ENCODE measurements at places on chromosomes 3 and 15. TPM values are rescaled to one million over a fixed set of nuclear protein-coding genes. Genes with fewer than 3 reads are reported as not detected.
A peak's percentile ranks its signal among the peaks of the same experiment; 100 is the strongest.

- no peak for DNase-seq
Measured at GRCh38 chr3:122405015-122405414, 10.8 kb downstream of the WDR5B start.

DNA sequence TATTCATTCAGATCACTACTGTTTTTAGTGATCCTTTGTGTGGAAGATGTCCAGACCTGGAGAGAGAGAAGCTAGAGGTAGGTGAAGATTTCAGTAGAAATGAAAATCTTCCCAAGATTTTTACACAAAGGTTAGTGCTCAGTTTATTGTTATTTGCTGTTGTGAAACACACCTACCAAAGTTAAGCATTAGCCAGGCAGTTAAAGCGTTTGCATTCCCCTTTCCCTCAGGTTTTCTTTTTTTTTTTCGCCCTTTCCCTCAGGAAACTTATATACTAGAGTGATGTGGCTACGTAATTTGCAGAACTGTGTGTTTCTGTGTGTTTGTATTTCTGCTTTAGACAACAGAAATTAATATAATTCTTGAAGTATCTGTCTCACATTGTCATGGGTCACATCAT, 34.5 kb downstream of the USP3 start:
- DNase-seq: no peak

DNA sequence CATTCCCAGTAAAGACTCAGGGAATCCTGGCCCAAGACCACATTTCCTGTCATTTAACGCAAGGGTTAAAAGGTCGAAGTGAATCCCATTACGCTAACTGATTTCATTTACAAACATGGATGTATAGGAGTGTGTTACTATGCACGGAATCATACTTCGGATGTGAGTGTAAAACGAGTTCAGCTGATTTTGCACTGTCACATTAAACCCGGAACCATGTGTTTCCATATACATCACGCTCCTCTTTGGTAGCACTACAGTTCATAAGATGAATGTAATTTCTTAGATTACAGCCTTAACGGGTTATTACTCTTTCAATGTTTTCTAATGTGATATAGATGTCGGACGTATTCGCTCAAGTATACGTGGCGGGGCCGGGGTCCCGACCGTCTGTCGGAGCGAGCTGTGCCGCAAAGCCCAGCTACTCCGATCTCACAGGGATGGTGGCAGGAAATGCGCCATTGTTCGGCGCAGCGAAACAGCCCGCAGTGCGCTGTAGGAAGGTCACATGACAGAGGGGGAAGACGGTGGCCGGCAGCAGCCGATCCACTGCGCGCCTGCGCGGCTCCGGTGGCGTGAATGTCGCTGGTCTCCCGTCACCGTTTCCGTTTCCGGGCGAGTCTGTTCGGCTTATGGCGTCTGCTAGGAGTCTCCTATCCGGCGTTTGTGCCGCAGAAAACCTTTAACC, 97.3 kb downstream of the NPAP1 start:
- peak; percentile 9 for DNase-seq

DZIP3 gene
- 1.1 TPM for polyA plus RNA-seq

DNA sequence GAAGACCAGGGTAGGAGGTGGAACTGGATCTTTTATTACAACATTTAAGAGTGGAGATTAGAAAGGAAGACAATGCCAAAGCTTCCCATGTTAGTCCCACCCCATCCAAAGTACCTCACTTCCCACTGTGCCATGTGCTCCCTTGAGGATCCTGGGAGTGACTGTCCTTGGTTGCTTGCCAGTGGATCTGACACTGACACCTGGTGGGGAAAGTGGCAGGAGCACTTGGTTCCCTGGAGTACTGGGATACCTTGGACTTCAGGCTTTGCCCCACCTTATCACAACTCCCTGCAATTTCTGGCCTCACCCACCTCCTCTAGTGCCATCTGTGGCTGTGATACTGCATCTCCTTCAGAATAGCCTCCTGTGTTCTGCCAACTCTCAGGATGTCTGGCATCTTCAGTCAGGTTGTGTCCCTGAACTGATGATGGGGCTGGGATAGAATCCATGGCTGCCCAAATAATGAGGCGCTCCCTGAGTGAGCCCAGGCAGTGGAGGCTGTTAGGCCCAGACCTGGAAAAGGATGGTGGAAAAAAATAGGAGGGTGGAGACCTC, 1.3 kb downstream of the ELL3 start:
- no peak for DNase-seq

- peak; percentile 83 for DNase-seq
Measured at GRCh38 chr3:53881691-53882593, at the start of gene ACTR8. Gene ACTR8, minus strand, starts transcription at chr3:53882152. Its CDS starts 51 bp downstream, at chr3:53882101.

DNA sequence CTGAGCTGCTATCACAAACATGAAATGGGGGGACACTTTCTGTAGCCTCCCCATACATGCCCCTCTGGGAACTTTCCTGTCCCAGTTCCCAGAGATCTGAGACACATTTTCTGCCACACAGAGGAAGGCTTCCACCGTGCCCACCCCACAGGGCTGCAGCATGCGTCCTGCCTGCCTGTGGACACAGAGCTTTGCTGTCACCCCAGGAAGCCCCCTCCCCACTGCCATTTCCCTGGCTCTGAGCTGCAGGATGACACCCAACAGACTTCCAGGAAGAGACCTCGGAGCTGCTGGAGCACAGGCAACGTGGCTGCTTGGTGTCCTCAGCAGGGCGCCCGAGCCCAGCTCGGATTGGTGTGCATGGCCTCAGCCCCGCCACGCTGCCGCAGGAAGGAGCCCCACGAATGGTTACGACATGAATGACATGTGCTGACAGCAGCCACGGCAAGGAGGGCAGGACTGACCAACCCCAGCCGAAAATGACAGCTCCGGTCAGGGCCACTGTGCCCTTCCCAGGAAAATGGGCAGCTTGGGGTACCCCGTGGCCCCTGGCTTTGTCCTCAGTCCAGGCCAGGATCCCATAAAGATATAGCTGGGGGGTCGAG, 81.3 kb downstream of the VGLL4 start:
- DNase-seq: no peak
